Lower lobe of right lung (tissue), 2 donors: ENCODE measurements at places on chromosomes 6 and 20.

DNA sequence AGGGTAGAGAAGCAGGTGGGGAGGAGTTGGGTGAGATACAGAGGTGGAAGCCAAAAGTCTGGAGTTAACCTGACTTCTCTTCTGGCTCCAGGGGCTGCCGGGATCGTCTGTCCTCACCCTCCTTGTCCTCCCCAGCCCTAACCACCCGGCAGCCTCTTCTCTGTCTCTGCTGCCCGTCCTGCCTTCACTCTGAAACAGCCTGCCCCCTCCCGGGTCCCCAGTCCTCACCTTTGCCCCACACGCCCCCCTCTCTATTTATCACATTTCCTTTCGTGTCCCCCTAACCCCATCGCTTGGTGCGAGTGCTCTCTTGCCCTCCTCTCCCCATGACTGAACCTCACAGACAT, 5.7 kb downstream of the RING1 start:
- H3K36me3 ChIP-seq = peaks cover 17% of the 10 kb centered on the region
- H3K4me3 ChIP-seq = peak overlapping the region; percentile 55
- peaks cover 20% of the 10 kb centered on the region for H3K4me1 ChIP-seq
- H3K27ac ChIP-seq = no peak overlapping the region
- no peak for DNase-seq

DNA sequence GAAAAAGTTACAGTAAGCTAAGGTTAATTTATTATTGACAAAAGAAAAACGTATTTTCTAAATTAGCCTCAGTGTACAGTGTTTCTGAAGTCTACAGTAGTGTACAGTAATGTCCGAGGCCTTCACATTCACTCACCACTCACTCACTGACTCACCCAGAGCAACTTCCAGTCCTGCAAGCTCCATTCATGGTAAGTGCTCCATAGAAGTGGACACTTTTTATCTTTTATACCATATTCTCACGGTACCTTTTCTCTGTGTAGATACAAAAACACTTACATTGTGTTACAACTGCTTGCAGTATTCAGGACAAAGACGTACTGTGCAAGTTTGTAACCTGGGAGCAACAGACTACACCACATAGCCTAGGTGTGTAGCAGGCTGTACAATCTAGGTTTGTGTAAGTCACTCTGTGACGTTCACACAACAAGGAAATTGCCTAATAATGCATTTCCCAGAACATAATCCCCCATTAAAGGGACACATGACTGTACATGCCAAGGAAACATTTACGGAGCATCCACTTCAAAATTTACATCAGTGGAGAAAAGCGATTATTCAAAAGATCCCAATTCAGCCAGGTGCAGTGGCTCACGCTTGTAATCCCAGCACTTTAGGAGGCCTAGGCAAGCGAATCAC, 133.4 kb downstream of the BANF2 start:
- no peak for DNase-seq
- H3K36me3 ChIP-seq = no peaks in the 10 kb centered on the region
- H3K27me3 ChIP-seq = no peaks in the 10 kb centered on the region
- no peak overlapping the region for H3K4me3 ChIP-seq

DNA sequence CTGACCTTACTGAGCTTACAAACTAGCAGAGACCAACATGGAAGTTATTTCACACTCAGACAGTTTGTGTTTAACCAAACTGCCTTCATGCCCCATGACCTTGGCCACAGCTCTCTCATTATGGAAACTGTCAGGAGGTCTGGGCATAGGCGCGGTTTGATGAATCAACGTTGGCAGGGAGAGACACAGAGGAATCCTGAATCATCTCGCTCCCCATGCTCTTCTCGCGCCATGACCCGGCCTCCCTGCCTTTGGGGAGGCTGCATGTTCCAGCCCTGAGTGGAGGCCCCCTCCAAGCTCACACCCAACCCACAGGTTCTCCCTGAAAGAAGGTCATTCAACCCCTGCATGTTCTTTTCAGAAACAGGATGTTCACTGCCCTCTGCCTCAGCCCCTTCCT, 15.9 kb upstream of the GDAP1L1 start:
- no peak overlapping the region for H3K27ac ChIP-seq
- no peaks in the 10 kb centered on the region for H3K27me3 ChIP-seq
- H3K4me1 ChIP-seq = no peaks in the 10 kb centered on the region
- no peak overlapping the region for H3K4me3 ChIP-seq
- H3K36me3 ChIP-seq = no peaks in the 10 kb centered on the region
- DNase-seq = no peak

DNA sequence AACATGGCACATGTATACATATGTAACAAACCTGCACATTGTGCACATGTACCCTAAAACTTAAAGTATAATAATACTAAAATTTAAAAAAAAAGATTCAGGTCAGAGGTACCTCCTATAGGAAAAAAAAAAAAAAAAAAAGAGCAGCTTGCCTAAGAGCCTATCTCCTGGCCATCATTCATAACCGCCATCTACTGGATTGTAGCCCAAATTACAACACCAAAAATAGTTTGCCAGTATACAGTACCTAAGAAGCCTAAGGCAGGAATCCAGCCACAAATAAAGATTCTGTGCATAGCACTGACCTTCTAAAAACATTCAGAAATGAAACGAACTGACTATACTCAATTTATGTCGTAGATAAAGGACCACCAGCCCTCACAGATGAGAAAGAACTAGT, 438.4 kb upstream of the ADGRB3 start:
- H3K27ac ChIP-seq = no peak overlapping the region
- DNase-seq = no peak
- H3K4me1 ChIP-seq = no peaks in the 10 kb centered on the region
- no peak overlapping the region for H3K4me3 ChIP-seq
- no peaks in the 10 kb centered on the region for H3K27me3 ChIP-seq
- no peaks in the 10 kb centered on the region for H3K36me3 ChIP-seq
